ENCODE measurements at places on chromosomes 3 and 15.

- peaks cover 5% of the 10 kb centered on the region for H3K36me3 ChIP-seq
- no peak for DNase-seq
- no peak overlapping the region for H3K27ac ChIP-seq
- H3K27me3 ChIP-seq, result no peaks in the 10 kb centered on the region
These were observed 28.0 kb upstream of the RAB11A start for GRCh38 chr15:65841121-65841930.

- H3K27ac ChIP-seq, result no peak overlapping the region
- no peak overlapping the region for H3K4me3 ChIP-seq
- no peaks in the 10 kb centered on the region for H3K4me1 ChIP-seq
- no peaks in the 10 kb centered on the region for H3K27me3 ChIP-seq
- H3K36me3 ChIP-seq, result no peaks in the 10 kb centered on the region
These were observed 60.1 kb upstream of the OSTN start for GRCh38 chr3:191138937-191139336.

- no peak overlapping the region for H3K4me3 ChIP-seq
- H3K36me3 ChIP-seq, result peaks cover 2% of the 10 kb centered on the region
- peaks cover 7% of the 10 kb centered on the region for H3K4me1 ChIP-seq
- H3K27me3 ChIP-seq, result no peaks in the 10 kb centered on the region
These were observed 94.3 kb upstream of the SGO1 start for GRCh38 chr3:20280257-20280656.

GRCh38 chr3:131526801-131527347 lies 24.1 kb upstream of the MRPL3 start:
- H3K36me3 ChIP-seq, result no peaks in the 10 kb centered on the region
- DNase-seq, result no peak
- no peak overlapping the region for H3K27ac ChIP-seq

- H3K4me3 ChIP-seq, result peak overlapping the region; percentile 34
- peaks cover 60% of the 10 kb centered on the region for H3K4me1 ChIP-seq
- DNase-seq, result no peak
- peak overlapping the region; percentile 69 for H3K27ac ChIP-seq
- peaks cover 11% of the 10 kb centered on the region for H3K36me3 ChIP-seq
- no peaks in the 10 kb centered on the region for H3K27me3 ChIP-seq
These were observed 6.3 kb downstream of the AEN start for GRCh38 chr15:88627463-88627862.

DNA sequence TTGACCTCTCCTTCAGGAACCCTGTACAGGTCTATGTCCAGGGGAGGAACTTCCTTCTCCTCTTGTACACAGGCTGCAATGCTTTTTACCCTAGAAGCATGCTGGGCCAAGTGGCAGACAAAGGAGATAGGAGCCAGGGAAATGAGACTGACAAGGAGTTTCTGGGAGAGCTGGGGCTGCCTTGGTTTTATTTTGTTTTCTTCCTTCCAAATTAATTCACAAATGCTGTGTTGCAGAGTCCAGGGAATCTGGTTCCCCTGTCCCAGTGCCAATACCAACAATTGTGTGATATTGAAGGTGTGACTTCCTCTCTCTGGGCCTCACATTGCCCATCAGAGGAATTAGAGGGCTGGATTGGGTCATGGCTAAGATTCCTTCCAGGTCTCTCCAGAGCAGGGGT lies 224.8 kb upstream of the PPP2R3A start:
- no peak overlapping the region for H3K4me3 ChIP-seq
- no peaks in the 10 kb centered on the region for H3K4me1 ChIP-seq
- peaks cover 23% of the 10 kb centered on the region for H3K27me3 ChIP-seq
- H3K27ac ChIP-seq, result no peak overlapping the region

DNA sequence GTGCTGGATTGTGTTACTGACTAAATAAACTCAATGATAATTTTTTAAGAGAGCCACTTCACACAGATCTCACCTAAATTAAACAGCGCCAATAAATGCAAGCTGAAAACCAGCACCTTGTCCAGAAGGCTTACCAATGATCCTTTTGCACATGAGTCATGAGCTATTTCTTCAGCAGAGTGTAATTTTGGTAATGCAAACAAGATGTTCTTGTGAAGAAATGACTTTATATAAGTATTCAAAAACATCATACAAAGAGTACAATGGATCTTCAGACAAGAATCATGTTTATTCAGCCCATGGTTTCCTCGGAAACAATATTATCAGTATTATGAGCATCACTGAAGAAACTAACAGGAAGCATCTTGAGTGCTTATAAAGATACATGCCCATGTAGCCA lies 263.8 kb upstream of the UBE2E2 start:
- no peak overlapping the region for H3K27ac ChIP-seq
- no peaks in the 10 kb centered on the region for H3K27me3 ChIP-seq
- no peaks in the 10 kb centered on the region for H3K4me1 ChIP-seq
- H3K4me3 ChIP-seq, result no peak overlapping the region

GRCh38 chr3:20776286-20776685 lies 590.3 kb upstream of the SGO1 start:
- no peak overlapping the region for H3K4me3 ChIP-seq
- no peaks in the 10 kb centered on the region for H3K27me3 ChIP-seq

GRCh38 chr3:50572801-50573371 lies 3.6 kb downstream of the HEMK1 start:
- H3K4me3 ChIP-seq, result peak overlapping the region; percentile 51
- H3K27me3 ChIP-seq, result no peaks in the 10 kb centered on the region
- no peak for DNase-seq
- peaks cover 56% of the 10 kb centered on the region for H3K4me1 ChIP-seq
- H3K36me3 ChIP-seq, result peaks cover 12% of the 10 kb centered on the region

GRCh38 chr15:70954171-70954570 lies 61.5 kb downstream of the LRRC49 start:
- peaks cover 81% of the 10 kb centered on the region for H3K27me3 ChIP-seq
- DNase-seq, result no peak
- no peak overlapping the region for H3K4me3 ChIP-seq
- no peaks in the 10 kb centered on the region for H3K4me1 ChIP-seq

- no peak overlapping the region for H3K4me3 ChIP-seq
- no peaks in the 10 kb centered on the region for H3K4me1 ChIP-seq
- DNase-seq, result no peak
- no peak overlapping the region for H3K27ac ChIP-seq
- no peaks in the 10 kb centered on the region for H3K27me3 ChIP-seq
- peaks cover 2% of the 10 kb centered on the region for H3K36me3 ChIP-seq
These were observed 99.6 kb upstream of the ETV5 start for GRCh38 chr3:186208296-186208989.

DNA sequence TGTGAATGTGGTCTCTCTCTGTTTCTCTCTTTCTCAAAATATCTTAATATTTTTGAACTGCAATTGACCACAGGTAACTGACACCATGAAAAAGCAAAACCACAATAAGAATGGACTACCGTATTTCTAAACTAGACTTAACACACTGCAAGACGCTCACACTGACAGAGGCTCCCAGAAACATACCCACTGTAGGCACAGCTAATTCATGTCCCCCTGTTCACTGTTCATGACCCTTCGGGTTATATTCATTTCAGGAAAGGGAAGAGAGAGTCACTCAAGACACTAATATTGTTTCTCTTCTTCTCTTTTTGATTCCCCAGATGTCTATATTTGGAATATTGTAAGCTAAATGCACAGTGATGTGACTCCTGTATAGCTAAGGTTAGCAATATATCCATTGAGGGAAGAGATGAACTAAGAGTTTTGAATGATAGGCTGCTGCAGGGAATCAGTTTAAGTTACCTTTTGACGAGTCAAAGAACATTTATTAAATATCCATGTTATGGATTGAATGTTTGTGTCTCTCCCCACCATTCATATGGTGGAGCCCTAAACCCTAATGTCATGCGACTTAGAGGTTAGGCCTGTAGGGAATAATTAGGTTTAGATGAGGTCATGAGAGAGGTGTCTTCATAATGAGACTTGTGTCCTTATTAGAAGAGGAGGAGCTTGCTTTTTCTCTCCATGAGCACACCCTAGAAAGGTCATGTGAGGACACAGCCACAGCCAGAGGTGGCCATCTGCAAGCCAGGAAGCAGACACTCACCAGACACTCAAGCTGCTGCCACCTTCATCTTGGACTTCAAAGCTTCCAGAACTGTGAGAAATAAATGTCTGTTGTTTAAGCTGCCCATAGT lies 216.6 kb upstream of the GRM7 start:
- no peaks in the 10 kb centered on the region for H3K4me1 ChIP-seq
- no peak overlapping the region for H3K4me3 ChIP-seq
- H3K27me3 ChIP-seq, result no peaks in the 10 kb centered on the region
- no peaks in the 10 kb centered on the region for H3K36me3 ChIP-seq

DNA sequence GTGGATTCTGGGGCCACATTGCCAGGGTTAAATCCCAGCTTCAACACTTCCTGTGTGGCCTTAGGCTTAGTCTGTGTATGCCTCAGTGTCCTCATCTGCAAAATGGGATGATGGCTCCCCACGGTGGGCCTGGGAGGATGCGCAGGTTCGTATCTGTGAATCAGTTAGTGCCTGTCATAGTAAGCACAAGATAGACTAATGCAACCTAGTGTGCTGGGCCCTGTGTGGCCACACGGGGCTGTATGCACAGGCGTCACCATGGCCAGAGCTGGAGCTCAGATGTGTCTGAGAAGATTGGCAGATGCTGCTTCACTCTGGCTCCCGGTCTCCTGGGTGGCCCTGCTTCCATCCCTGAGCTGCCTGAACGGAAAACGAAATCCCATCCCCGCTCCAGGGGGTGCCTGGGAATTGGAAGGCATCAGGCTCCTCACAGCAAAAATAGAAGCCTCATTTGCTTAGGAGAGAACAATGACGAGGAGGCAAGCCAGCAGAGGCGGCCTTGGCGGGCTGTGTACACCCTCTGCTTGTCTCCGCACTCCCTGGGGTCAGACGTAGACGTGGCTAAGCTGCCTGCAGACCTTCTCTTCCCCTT lies 103.6 kb downstream of the APBA2 start:
- no peak overlapping the region for H3K4me3 ChIP-seq
- no peak for DNase-seq
- peak overlapping the region; percentile 62 for H3K27ac ChIP-seq

DNA sequence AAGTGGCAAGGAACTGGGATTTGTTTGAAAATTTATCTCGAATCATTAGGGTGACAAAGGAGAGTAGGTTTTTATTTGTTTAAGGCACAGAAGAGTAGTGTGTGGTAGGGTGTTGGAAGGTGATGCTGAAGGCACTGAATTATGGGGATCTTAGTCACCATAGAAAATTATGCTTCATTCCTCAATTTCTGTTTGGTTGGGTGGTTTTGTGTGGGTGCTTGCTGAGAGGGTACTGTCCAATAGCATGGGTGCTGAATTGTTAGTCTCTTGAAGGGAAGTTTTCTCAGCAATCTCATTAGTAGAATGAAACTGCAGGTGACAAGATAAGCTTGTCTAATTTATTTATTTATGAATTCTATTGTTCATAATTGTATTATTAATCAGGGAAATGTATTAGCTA lies 610.9 kb downstream of the AGBL1 start:
- H3K27ac ChIP-seq, result no peak overlapping the region
- H3K36me3 ChIP-seq, result peaks cover 4% of the 10 kb centered on the region
- no peak overlapping the region for H3K4me3 ChIP-seq
- no peaks in the 10 kb centered on the region for H3K4me1 ChIP-seq
- H3K27me3 ChIP-seq, result no peaks in the 10 kb centered on the region

DNA sequence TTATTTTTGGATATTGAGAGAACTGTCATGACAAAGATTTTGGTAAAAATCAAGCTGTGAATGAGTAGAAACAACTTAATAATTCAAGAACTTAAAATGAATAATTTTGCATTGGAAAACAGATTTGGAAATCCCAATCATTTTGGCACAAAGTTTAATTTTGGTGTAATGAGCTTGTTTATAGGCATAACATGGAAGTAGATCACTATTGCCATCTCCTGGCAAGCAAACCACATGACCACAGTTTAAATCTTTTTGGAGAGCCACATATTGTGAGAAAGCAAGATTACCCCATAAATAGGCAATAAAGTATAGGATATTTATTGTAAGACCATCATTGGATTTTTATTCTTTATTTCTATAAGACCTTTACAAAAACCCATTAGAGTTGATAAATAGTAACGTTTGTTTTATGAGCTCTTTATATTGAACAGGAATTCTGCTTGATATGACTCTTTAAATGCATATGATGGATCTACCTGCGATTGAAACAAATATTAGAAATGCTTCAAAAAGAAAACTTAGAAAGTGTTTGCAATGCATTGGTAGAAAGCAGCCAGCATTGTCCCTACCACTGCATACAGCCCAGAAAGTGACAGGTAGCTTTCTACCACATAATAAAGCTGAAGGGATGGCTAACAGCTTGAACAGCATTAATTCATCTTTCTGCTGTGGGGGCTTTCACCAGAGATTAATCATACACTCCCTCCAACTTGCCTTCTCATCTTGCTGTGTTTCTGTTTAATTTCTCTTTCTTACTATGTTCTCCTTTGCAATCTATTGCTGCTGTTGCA lies 766.8 kb downstream of the TBL1XR1 start:
- no peaks in the 10 kb centered on the region for H3K4me1 ChIP-seq
- no peak overlapping the region for H3K27ac ChIP-seq
- DNase-seq, result no peak
- H3K4me3 ChIP-seq, result no peak overlapping the region
- H3K36me3 ChIP-seq, result no peaks in the 10 kb centered on the region

DNA sequence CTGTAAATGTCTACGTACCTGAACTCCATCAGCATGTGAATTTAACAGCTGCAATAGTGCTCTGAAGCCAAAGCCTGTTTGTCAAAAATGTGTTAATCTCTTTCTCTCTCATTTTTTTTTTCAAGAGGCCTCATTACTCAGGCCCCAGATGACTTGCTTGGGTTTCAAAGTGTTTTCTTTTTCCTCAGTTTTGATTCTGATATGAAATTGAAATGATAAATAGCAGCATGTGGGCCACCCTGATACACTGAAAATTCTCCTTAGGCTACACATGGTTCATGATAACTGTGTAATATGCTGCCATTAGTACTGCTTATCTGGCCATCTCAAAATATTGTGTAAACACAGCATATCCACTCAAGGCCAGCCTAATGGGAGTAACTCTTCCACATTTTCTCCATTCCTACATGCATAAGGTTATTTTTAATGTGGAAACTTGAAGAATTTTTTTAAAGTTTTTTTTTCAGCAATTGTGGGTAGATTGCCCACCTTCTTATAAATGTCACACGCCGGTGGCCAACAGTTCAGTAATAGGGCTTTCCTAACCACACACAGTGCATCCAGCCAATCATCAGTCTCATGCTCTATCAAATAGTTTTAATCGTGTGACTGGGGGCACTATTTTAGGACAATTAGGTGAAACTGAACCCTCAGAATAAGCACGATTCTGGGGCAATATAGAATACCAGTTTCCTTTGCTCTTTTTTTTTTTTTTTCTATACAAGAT lies 13.1 kb upstream of the DENND4A start:
- peak overlapping the region; percentile 91 for H3K27ac ChIP-seq
- H3K4me1 ChIP-seq, result peaks cover 25% of the 10 kb centered on the region
- peak overlapping the region; percentile 87 for H3K4me3 ChIP-seq
- peaks cover 5% of the 10 kb centered on the region for H3K36me3 ChIP-seq
- H3K27me3 ChIP-seq, result no peaks in the 10 kb centered on the region

GRCh38 chr3:191065181-191065805 lies 133.7 kb upstream of the OSTN start:
- no peak overlapping the region for H3K4me3 ChIP-seq
- no peaks in the 10 kb centered on the region for H3K4me1 ChIP-seq
- H3K36me3 ChIP-seq, result no peaks in the 10 kb centered on the region
- DNase-seq, result no peak
- H3K27me3 ChIP-seq, result no peaks in the 10 kb centered on the region

DNA sequence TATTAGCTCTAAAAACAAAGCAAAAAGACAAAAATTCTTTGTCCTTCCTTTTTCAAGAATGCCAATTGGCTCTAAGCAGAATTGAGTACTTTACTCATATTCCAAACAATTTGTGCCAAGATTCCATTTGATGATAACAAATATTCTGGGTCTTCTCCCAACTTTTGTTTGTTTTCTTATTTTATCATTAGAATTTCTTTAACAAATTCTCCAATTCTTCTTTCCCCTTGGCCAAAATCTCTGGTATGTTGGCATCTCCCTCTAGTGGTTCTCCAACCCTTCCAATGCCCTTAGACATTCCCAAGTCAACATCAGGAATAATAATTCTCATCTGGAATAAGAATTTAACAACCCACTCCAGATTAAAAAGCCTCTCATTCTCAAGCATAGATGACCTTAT lies 5.3 kb downstream of the CPOX start:
- DNase-seq, result no peak
- peaks cover 51% of the 10 kb centered on the region for H3K4me1 ChIP-seq
- H3K27me3 ChIP-seq, result no peaks in the 10 kb centered on the region
- no peak overlapping the region for H3K4me3 ChIP-seq

All from central memory CD8-positive, alpha-beta T cell (primary cell).